Adrenal gland (tissue), 19 donors: ENCODE measurements at places on chromosomes 4 and X. TPM values are rescaled to one million over a fixed set of nuclear protein-coding genes. Genes with fewer than 3 reads are reported as not detected.
A peak's percentile ranks its signal among the peaks of the same experiment; 100 is the strongest.

DNA sequence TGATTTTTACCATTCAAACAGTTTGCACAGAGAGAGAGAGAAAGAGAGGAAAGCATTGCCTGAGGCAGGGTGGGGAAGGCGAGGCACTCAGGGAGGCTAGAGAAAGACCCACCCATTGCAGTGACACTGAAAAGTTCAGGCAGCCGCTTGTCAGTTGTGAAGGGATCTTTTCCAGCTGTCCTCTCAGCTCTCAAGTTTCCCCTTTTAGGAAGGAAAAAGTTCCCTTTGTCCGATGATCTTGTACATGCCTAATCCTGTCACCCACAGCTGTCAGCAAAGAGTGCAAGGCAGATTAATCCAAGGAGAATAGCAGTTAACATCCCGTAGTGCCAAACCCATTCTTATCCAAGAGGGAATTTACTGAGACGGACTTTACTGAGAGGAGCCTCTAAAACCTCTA, 255.0 kb downstream of the MAGEB5 start:
- H3K27me3 ChIP-seq = no peaks in the 10 kb centered on the region
- H3K27ac ChIP-seq = no peak overlapping the region
- DNase-seq = no peak
- H3K4me3 ChIP-seq = no peak overlapping the region
- no peaks in the 10 kb centered on the region for H3K4me1 ChIP-seq

- H3K27ac ChIP-seq = no peak overlapping the region
- H3K4me3 ChIP-seq = no peak overlapping the region
- H3K4me1 ChIP-seq = peaks cover 41% of the 10 kb centered on the region
- H3K27me3 ChIP-seq = no peaks in the 10 kb centered on the region
- no peak for DNase-seq
- no peaks in the 10 kb centered on the region for H3K36me3 ChIP-seq
These were observed 141.1 kb downstream of the AFF1 start for GRCh38 chr4:87075876-87076275.

- H3K4me1 ChIP-seq = no peaks in the 10 kb centered on the region
- no peak overlapping the region for H3K4me3 ChIP-seq
- no peaks in the 10 kb centered on the region for H3K27me3 ChIP-seq
These were observed 19.7 kb upstream of the EDNRA start for GRCh38 chr4:147461161-147461560.

- no peak overlapping the region for H3K27ac ChIP-seq
- H3K36me3 ChIP-seq = no peaks in the 10 kb centered on the region
These were observed 7.4 kb downstream of the ANTXR2 start for GRCh38 chr4:80065601-80066000.

GRCh38 chr4:168800926-168801325, 209.1 kb downstream of the CBR4 start:
- H3K36me3 ChIP-seq = no peaks in the 10 kb centered on the region
- no peaks in the 10 kb centered on the region for H3K4me1 ChIP-seq
- no peak overlapping the region for H3K27ac ChIP-seq
- no peak overlapping the region for H3K4me3 ChIP-seq
- no peaks in the 10 kb centered on the region for H3K27me3 ChIP-seq

- H3K27me3 ChIP-seq = no peaks in the 10 kb centered on the region
- DNase-seq = no peak
- H3K36me3 ChIP-seq = no peaks in the 10 kb centered on the region
These were observed 35.9 kb upstream of the PPM1K start for GRCh38 chr4:88320224-88320779.

GRCh38 chr4:184096561-184097240, 121.0 kb downstream of the ENPP6 start:
- H3K27ac ChIP-seq = no peak overlapping the region
- no peaks in the 10 kb centered on the region for H3K27me3 ChIP-seq
- no peak for DNase-seq
- H3K4me3 ChIP-seq = peak overlapping the region; percentile 2

DNA sequence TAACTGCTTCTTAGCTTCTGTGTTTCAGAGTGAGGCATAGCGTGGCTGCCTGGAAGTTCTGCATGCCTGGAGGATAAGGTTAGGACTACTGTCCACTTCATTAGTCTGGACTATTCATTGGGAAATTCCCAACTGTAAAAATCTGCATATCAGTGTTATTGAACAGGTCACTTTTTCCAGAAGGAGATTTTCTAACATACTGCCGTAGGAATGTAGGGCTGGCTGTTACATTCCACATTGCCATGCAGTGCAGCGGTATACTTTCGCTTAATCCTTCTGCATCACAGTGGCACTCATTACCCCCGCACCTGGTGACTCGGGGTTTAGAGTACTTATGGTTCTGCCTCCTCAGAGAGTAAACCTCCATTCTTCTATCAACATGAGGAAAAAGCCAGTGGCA, 104.6 kb downstream of the NPFFR2 start:
- DNase-seq = no peak
- no peak overlapping the region for H3K4me3 ChIP-seq
- H3K27ac ChIP-seq = no peak overlapping the region
- H3K36me3 ChIP-seq = no peaks in the 10 kb centered on the region
- no peaks in the 10 kb centered on the region for H3K27me3 ChIP-seq

DNA sequence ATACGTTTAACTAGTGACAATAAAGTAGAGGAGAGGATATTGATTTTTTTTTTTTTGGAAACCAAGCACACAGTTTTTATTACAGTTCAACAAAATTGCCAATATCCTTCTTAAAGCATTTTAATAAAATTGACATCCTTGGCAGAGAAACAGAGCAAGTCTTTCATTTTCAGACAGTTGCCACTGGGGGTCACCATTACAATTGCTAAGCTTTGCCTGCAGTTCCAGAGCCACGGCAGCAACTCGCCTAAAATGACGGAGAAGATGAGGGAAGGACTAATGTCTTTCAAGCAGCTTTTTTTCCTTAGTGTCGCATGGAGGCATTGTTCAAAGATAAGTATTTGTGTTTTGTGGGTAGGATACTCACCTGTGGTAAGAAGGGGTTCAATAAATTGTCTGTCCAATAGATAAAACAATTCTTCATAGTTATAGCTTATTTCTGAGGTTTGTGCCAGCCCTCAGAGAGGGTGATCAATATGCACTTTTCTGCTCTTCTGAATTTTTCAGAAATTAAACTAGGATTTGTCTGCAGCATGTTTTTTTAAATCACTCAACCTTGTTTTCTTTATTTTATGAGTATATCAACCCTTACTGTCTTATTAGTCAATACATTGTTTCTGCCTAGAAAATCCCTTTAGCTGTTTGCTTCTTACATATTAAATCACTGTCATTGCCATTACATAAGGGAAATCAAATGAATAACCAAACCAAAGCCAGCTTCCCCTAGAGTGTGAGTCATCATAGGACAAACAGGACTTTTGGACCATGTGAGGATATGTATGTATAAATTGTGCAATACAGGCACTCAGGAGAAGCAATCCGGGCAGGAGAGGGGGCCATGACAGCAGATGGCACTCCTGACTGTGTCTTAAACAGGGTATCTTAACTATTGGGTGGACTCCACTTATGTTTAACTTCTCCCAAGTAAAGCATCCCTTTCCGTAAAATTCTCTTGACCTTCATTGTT, 508.1 kb upstream of the ARX start:
- H3K27me3 ChIP-seq = peaks cover 5% of the 10 kb centered on the region
- no peaks in the 10 kb centered on the region for H3K4me1 ChIP-seq
- H3K36me3 ChIP-seq = no peaks in the 10 kb centered on the region
- H3K4me3 ChIP-seq = no peak overlapping the region
- DNase-seq = peak; percentile 27

- no peak overlapping the region for H3K4me3 ChIP-seq
- no peak overlapping the region for H3K27ac ChIP-seq
- no peaks in the 10 kb centered on the region for H3K36me3 ChIP-seq
- H3K27me3 ChIP-seq = no peaks in the 10 kb centered on the region
- DNase-seq = peak; percentile 62
These were observed 60.8 kb downstream of the ZNF732 start for GRCh38 chr4:244471-244870.

- peaks cover 11% of the 10 kb centered on the region for H3K4me1 ChIP-seq
- DNase-seq = no peak
- H3K36me3 ChIP-seq = no peaks in the 10 kb centered on the region
These were observed 32.9 kb downstream of the GAB1 start for GRCh38 chr4:143369552-143369951.

GRCh38 chr4:84479663-84480062, 19.4 kb downstream of the NKX6-1 start:
- no peaks in the 10 kb centered on the region for H3K36me3 ChIP-seq
- no peak for DNase-seq
- H3K4me3 ChIP-seq = no peak overlapping the region
- H3K27me3 ChIP-seq = peaks cover 54% of the 10 kb centered on the region

- H3K4me1 ChIP-seq = peaks cover 50% of the 10 kb centered on the region
- no peaks in the 10 kb centered on the region for H3K27me3 ChIP-seq
- DNase-seq = no peak
- no peaks in the 10 kb centered on the region for H3K36me3 ChIP-seq
These were observed 1.6 kb downstream of the FBXO8 start for GRCh38 chr4:174281901-174282300.

The MAGED4 gene
- 8.0 TPM for total RNA-seq

The NUDT10 gene
- 2.3 TPM for total RNA-seq

The EDNRA gene
- total RNA-seq = 9.7 TPM

The WWC2 gene
- total RNA-seq = 23.6 TPM

The ZNF732 gene
- total RNA-seq = not detected

The DUSP9 gene
- 0.23 TPM for total RNA-seq

The REELD1 gene
- total RNA-seq = 0.33 TPM
